ENCODE measurements at places on chromosomes 16 and 17. TPM values are rescaled to one million over a fixed set of nuclear protein-coding genes. Genes with fewer than 3 reads are reported as not detected.

DNA sequence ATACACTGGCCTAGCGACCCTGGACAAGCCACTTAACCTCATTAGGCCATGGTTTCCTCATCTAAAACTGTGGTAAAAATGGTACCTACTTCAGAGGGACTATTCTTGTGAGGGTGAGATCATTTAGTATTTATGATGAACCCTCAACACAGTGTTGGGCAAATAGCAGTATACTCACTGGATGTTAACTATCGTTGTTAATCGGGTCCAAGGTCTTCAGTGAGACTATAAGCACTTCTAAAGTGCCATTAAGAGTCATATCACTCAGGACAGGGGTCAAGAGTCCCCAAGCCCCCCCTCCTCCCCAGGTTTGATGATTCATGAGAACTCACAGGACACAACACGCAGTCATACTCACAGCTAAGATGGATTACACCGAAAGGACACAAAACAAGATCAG lies 11.0 kb downstream of the TK2 start:
- ATAC-seq, result no peak

DNA sequence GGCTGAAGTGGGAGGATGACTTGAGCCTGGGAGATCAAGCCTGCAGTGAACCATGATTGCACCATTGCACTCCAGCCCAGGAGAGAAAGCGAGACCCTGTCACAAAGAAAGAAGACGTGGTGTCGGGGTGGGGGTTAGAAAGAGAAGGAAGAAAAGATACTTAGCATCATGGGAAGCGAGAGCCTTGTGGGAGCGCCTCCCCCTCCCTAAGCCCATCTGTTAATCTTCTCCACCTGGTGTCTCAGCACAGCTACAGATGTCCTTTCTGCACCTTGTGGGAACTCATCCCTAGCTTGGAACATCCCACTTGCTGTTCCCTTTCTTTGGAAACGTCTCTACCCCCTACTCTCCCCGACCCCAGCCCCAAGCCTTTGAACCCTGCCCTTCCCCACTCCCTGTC lies 6.0 kb downstream of the ZNF688 start:
- no peak for ATAC-seq

- no peak for ATAC-seq
Observed at GRCh38 chr17:15981208-15981607, 18.3 kb downstream of the ZSWIM7 start.

The C16orf86 gene
- total RNA-seq, result 1.7 TPM

DNA sequence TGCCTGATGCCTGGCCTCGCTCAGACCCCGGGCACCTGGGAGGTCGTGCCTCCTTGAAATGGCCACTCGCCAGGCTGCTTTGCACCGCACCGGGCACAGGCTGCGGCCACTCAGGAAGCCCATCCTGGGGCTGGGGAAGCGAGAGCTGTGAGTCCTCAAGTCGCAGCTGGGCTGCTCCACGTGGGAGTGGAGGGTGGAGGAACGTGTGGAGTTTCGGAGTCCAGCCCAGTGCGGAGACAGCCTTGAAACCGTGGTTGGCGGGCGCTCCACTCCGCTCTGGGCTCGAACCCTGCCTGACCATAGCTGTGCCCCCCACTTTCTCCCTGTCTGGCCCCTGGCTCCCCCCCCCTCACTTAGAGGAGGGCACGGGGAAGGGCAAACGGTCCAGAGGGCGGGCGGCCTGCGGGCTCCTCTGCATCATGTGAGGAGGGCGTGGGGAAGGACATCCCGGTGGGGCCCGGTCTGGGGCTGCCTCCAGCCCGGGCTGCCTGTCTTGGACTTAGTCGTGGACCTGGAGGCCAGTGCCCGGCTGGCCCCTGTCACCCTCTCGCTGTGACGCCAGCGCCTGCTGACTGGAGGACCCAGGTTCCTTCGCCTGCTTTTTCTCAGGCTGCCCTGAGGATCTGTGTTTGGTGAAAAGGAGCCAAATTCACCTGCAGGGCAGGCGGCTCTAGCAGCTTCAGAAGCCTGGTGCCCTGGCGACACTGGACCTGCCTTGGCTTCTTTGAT lies 2.5 kb downstream of the UBE2I start:
- no peak for ATAC-seq

The ZKSCAN2 gene
- total RNA-seq, result 4.0 TPM

The ITGA2B gene
- total RNA-seq, result 2.0 TPM

DNA sequence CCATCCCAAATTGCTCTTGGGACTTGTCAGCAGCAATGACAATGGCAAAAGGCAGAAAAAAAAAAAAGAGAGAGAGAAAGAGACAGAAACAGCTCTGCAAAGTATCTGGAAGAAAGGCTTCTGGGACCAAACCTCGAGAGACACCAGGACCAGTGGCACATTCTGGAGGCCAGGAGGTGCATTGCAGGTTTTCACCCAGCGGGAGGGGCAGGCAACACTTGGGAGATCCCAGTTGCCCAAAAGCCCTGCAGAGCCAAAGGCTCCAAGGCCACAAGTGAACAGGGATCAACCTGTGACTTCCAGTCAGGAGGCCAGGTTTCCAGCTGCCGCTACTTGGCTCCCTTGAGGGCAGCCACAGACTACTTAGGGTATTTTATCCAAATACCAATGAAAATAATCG lies 110.8 kb upstream of the CDH5 start:
- ATAC-seq, result no peak

DNA sequence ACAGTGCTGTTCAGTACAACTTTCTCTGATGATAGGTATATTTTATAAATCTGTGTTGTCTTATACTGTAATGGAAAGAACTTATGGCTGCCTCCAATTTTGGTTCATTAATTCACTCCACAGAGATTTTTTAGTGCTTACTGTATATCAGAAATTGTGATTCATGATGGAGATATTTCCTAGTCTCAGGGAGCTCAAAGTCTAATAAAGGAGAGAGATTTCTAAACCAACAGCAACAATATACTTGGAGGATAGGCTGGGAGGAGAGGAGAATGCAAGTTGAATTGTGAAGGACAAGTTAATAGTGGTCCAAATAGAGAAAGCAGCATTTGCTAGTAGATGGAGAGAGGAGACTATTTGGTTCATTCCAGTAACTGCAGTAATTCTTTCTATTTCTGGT lies 63.5 kb downstream of the TANC2 start:
- no peak for ATAC-seq

DNA sequence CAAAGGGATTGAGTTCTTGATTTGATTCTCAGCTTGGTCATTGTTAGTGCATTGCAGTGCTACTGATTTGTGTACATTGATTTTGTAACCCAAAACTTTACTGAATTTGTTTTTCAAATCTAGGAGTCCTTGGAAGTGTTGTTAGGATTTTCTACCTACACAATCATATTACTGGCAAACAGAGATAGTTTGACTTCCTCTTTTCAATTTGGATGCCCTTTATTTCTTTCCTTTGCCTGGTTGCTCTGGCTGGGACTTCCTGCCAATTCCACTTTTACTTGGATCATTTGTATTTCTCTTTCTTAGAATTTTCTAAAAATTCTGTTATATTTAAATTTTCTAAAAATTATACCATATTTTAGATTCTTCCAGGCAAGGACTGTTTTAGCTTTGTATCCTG lies 151.1 kb downstream of the FTO start:
- no peak for ATAC-seq

The ADAD2 gene
- total RNA-seq, result not detected

- ATAC-seq, result no peak
Observed at GRCh38 chr17:17793378-17794214, 43.2 kb downstream of the SREBF1 start.

The HAGH gene
- 43.1 TPM for total RNA-seq

- ATAC-seq, result no peak
Observed at GRCh38 chr17:6710317-6710716, 2.9 kb downstream of the SLC13A5 start.

DNA sequence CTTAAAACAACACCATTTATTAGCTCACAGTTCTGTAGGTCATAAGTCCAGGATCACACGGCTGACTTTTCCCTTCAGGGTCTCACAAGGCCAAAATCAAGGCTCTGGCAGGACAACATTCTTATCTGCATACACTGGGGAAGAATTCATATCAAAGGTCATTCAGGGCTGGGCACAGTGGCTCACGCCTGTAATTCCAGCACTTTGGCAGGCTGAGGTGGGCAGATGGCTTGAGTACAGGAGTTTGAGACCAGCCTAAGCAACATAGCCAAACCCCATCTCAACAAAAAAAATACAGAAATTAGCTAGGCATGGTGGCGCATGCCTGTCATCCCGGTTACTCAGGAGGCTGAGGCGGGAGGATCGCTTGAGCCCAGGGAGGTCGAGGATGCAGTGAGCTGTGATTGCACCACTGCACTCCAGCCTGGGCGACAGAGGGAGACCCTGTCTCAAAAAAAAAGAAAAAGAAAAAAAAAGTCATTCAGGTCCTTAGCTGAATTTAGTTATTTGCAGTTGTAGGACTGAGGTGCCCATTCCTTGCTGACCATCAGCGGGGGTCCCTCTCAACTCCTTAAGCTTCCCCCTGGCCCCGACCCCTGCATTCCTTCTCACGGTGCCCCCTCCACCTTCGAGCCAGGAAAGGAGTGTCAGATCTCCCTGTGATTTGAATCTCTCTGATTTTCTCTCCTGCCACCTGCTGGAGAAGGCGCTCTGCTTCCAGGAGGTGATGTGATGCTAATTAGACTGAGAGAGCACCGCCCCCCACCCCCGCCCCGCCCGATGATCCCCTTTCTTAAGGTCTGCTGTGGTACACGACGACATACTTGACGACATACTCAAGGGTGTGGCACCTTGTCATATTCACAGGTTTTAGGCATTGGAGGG lies 91.8 kb upstream of the CLEC18A start:
- no peak for ATAC-seq

DNA sequence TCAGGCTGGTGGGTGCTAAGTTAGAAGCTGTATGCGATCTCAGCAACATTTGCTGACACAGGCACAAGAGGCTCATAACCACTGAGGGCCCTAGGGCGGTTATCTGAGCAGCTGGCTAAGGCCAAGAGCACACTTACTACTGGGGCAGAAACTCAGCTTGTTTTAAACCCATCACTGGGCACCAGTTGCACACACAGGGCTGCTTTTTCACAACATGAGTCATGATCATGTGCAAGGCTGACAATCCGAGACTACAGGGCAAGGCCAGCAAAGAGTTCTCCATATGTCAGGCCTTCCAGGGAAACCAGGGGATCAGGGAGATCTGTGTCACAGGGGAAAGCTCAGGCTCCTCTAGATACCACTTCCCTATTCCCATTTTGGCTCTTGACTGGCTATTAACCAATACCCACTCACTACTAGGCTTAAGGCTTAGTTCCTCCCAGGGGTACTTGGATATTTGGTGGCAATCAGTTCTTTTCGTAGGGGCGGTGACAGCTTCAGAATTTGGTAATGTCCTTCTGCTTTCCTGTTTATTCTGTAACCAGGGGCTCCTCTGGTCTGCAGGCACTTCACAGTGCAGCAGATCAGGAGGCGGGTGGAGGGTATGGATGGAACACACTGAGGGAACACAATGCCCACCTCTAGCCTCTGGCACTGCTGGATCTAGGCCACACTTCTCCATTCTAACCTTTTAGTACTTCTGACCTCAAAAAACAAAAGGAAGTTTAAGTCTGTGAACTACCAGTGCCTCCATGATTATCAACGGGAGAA lies 44.9 kb upstream of the ERN1 start:
- ATAC-seq, result peak; percentile 44

DNA sequence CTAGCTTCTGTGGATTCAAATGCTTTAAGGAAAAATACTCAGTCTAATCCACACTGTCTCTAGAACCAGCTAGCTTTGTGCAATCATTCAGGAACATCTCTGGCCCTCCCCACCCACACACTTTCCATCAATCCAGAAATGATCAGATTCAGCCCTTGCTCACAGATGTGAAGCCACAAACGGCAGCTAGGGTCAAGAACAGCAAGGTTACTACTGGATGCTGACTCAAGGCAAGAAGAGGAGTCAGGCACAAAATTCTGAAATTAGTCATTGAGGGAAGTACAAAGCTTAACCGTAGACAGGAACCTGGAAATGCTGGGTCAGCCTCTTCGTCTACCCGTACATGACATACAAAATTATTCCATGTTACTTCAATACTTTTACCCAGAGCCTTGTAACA lies 174.6 kb downstream of the CDH13 start:
- ATAC-seq, result no peak

- no peak for ATAC-seq
Observed at GRCh38 chr16:49782405-49782804, 73.5 kb downstream of the ZNF423 start.

- no peak for ATAC-seq
Observed at GRCh38 chr16:84360170-84360569, 8.2 kb upstream of the ATP2C2 start.

- ATAC-seq, result no peak
Observed at GRCh38 chr17:83137523-83137922, 58.1 kb downstream of the METRNL start.

The USP43 gene
- total RNA-seq, result 5.4 TPM

- no peak for ATAC-seq
Observed at GRCh38 chr17:82493226-82493781, 26.2 kb upstream of the FOXK2 start.
